Hippocampal formation (tissue), 2 donors: ENCODE measurements at places on chromosomes 11 and 22.

GRCh38 chr22:46234969-46235368, 15.1 kb downstream of the CDPF1 start:
- no peak for DNase-seq

DNA sequence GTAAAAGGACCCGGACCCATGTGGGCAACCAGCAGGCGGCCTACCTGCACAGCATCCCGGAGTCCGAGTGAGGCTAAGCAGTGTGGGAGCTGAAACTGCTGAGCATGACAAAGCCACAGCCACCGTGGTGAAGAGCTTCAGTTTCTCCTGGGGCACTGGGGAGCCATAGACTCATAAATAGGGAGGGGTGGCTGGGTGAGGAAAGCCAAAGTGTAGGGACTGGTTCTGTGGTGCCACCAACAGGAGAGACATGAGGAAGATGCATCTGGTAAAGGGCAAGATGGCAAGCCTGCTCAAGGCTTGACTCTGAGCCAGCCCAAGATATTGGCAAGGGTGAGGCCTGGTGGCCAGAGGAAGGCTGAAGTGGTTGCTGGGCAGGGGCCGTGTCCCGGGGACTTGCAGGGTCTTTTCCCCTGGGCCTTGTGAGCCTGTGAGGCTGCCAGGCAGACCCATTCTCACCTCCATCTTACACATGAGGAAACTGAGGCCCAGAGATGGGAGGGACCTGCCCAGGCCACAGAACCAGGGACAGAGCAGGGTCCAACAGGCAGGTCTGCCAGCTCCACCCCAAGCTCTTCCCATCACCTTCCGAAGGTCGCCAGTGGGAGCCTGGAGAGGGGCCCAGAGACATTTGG, 30.4 kb downstream of the CYTH4 start:
- DNase-seq, result no peak

DNA sequence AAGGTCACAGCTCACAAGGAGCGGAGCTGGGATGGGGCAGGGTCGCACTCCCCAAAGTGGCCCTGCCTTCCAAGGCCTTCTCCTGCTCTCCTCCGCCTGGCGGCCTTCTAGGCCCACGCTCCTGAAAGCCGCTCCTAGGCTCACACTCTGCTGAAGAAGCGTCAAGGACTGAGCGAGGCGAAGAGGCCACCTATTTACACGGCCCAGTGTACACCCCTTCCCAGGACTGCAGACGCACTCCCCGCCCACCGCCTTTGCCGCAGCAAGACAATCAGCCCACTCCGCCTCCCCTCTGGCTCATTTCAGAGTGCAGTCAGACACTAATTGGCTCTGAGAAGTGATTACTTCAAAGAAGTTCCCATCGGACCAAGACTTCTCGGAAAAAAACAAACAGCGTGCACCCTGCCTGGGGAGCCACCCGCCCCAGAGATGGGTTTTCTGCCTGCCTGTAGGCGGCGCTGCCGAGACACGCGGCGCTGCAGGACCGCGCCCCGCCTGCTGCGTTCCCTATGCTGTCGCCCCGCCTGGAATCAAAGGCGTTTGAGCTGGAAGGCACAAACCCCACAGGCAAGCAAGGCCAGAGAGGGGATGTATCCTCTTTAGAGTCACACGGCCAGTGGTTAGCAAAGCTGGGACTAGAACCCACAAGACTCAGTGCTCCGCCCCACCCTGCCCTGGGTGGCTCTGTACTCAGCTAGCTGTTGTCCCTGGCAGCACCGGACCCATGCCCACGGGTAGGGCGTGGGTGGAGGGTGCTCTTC, 414.8 kb downstream of the BUD13 start:
- no peak for DNase-seq

GRCh38 chr11:64643920-64644646, 53.1 kb downstream of the SLC22A12 start:
- DNase-seq, result no peak

- DNase-seq, result no peak
Observed at GRCh38 chr22:40058265-40058664, 63.5 kb downstream of the FAM83F start.

GRCh38 chr11:76071090-76071489, 135.2 kb downstream of the WNT11 start:
- DNase-seq, result no peak

DNA sequence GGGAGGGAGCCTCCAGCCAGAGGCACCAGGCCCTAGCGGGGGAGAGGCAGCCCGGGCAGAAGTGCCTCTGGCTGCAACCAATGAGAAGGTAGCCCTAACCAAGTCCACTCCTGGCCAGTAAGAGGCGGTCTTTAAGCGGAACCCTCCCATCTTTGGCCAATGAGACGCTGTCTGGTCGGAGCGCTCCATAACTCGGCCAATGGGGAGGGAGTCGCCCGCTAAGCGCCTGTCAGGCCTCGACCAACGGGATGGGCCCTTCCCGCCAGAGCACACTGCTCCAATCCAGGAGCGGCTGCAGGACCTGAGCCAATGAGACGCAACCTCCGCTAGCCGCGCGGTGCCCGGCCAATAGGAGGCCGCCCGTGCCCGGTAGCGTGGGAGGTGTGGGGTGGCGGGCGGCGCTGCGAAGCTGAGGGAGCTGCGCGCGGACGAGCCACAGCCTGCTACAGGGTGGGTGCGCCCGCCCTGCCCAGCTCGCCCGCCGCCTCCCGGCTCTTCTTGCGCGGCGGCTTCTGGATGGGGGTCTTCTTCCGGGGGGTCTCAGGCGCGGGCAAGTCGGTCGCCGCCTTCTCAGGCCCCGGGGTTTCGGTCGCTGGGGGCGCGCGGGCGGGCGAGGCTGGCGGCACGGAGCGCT, 12.6 kb downstream of the SCARF2 start:
- no peak for DNase-seq

- no peak for DNase-seq
Observed at GRCh38 chr11:77448269-77448668, 25.6 kb downstream of the PAK1 start.

DNA sequence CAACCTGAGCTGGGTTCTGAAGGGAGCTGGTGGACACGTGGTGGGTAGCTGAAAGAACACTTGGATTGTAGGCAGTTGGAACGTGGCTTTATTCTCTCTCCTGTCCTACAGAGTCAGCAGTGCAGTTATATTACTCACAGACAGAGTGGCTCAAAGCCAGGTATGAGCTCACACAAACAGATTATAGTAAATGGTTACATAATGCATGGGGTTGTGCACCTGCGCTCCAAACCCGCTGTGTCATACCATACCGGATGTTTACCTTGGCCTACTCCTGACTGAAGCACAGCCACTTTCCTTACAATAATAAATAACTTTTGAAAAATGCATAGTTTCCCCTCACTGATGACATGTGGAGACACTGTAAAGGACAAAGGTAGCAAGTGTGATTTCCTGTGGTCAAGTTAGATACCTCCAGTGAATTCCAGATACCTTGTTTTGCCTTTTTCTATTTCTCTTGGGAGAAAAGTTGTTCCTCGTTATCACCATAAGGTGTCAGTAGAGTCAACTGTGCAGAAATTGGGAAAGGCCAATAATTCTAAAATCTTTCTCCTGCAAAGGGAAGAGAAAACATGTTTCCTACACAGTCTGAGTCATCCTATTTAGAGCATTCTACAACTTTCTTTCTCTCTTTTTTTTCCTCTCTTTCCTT, 13.5 kb downstream of the MS4A6A start:
- DNase-seq, result no peak

GRCh38 chr11:46471943-46472661, 80.5 kb upstream of the CHRM4 start:
- no peak for DNase-seq

- DNase-seq, result no peak
Observed at GRCh38 chr11:28838741-28839140, 730.6 kb downstream of the METTL15 start.

GRCh38 chr22:23128269-23129108, 13.3 kb downstream of the RSPH14 start:
- DNase-seq, result peak; percentile 77
